ENCODE measurements at places on chromosomes 1 and 21.
A peak's percentile ranks its signal among the peaks of the same experiment; 100 is the strongest.

- no peak for DNase-seq
Observed at GRCh38 chr1:112988367-112988766, 32.4 kb upstream of the SLC16A1 start.

DNA sequence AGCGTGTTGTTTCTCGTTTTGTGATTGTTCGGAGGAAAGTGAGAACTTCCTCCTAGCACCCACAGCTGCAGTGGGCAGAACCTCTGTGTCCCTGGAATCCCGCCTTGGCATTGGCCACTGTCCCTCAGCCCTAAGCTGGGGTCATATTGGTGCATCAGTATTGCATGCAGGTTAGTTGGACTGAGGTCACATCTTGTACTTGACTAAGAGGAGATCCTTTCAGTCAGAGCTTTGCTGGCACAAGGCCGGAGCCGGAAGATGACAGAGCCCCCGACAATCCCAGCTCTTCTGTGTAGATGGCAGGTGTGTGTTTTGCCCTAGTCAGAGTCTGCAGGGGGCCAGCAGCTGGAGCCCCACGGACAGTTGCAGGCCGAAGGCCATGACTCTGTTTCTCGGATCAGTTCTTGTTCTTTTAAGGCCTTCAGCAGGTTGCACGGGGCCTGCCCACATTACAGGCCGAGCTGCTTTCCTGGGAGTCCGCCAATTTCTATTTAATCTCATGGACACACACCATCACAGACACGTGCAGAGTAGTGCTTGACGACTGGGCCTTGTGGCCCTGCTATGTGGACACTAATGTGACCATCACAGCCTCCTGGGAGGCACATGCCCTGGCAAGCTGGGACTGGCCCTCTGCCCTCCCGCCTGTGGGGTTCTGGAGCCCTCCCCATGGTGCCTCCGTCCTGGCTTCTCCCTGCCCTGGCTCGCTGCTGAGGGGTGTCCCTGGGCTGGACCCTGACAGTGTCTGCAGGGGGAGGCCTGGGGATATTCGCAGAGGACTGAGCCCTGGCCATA, 14.9 kb downstream of the SNAP47 start:
- no peak for DNase-seq

GRCh38 chr1:1236945-1237873, 5.2 kb downstream of the B3GALT6 start:
- no peak for DNase-seq

DNA sequence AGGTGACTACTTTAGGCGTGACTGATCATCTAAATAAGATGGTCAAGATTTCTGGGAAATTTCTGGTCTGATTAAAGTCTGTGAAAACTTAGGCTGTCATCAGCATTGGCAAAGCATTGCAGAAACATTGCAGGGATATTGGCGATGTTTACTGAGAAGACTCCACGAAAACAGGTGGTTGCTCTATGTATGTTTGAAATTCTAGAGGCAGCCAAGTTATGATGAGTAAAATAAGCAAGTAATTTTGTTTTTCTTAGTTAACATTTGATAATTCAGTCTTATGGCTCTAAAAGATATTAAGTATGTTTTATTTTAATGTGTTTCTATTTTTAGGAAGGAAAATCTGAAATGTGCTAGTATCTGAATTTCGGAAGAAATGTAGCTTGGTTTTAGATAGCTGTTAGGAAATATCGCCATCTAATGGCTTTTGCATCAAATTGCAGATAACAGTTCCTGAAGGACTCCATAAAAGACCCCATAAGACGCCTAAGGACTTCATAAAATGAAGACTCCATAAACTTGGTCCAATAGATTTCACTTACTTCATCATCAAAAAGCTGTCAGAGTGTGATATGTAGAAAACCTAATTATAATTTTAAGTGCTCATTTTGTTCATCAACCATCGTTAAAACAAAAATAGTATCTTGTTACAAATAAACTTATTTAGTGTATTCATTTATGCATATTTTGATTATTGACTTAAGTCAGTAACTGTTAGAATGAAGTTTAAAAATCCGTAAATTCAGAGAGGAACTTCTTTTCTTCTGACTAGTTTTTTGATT, 344.6 kb downstream of the RYR2 start:
- DNase-seq: no peak

DNA sequence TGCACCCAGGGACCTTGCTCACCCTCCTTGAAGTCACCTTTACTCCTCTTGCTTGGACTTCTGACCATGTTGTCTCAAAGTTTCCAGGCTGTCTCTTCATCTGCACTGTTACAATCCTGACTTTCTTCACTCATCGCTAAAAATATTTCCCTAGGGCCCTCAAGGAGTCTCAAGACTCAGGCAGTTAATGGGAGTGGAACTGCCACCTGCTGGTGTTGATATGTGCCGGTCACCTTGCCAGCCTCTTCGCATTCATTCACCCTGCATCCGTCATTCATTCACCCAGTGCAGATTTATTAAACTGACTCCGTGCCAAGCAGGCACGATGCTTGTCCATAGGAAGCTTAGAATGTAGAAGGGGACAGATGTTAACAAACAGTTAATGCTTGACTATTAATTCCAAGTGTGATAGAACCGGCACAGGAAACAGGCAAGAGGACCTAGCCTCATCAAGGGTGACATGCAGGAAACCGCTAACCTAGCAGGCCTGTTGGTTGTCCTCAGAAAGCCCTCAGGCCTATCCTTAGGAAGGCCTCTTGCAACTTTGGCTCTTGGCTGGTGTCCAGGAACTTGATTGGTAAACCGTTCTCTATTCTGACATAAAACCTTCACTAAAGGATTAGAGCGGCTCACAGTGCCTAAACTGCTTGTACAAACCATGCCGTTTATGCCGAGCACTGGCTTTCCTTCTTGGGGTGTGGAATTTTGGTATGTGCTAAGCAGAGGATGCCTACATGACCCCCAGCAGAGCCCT, 342.2 kb downstream of the CAMTA1 start:
- no peak for DNase-seq

DNA sequence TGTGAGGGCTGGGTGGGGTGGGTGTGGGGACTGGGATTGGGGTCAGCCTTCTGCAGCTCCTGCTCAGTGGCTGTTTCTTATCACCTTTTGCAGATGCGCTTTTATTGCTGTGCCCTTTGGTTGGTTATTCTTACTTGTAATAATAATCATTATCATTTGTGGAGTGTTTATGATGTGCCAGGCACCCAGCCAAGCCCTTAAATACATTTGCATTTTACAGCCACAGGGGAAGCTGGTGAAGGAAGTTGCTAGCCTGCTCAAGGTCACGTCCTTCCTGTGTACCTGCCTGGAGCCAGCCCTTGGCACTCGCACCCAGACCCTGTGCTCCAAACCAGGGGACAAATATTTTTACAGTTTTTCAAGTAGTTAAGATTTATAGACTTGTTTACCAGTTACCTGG, 144.0 kb downstream of the PGBD5 start:
- DNase-seq: no peak

DNA sequence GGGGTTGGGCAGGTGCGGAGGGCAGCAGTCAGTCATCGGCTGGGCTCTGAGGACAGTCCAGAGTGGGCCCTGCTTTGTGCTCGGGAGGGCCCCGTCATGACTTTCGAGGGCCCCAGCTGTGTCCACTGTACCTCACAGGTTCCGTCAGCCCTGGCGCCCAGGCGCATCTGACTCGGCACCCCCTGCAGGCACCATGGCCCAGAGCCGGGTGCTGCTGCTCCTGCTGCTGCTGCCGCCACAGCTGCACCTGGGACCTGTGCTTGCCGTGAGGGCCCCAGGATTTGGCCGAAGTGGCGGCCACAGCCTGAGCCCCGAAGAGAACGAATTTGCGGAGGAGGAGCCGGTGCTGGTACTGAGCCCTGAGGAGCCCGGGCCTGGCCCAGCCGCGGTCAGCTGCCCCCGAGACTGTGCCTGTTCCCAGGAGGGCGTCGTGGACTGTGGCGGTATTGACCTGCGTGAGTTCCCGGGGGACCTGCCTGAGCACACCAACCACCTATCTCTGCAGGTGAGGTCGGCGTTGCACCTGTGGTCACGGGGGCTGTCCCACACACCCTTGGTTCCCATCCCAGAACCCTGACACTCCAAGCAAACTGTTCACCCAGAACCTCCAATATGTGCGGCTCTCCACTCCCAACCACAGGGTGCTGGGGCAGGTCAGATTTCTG, 7.8 kb downstream of the PODN start:
- DNase-seq: no peak

GRCh38 chr1:89041119-89041641, 18.5 kb upstream of the GBP3 start:
- no peak for DNase-seq

DNA sequence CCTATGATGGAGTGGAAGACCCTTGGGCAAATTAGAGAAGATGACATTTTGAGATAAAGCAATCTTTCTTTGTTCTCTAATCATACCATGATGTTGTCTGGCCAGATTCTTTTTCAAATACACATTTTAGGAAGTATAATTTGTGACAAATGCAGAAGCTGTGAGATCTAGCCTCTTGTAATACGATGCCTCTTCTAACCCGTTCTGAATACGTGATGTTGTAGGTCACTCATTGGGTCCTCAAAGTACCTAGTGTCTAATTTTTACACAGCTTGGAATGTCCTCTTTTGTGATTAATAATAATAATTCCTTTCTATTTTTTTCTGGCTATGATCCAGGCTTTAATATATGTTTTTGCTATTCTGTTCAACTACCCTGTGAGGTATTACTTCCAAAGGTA, 502.7 kb downstream of the NUF2 start:
- DNase-seq: no peak

GRCh38 chr1:180842491-180843275, 70.0 kb upstream of the KIAA1614 start:
- no peak for DNase-seq

- no peak for DNase-seq
Observed at GRCh38 chr1:232737917-232738316, 67.3 kb upstream of the MAP10 start.

GRCh38 chr1:35605867-35606182, 32.7 kb downstream of the TFAP2E start:
- DNase-seq: no peak

GRCh38 chr21:33380483-33380998, 22.7 kb upstream of the IFNGR2 start:
- DNase-seq: no peak

DNA sequence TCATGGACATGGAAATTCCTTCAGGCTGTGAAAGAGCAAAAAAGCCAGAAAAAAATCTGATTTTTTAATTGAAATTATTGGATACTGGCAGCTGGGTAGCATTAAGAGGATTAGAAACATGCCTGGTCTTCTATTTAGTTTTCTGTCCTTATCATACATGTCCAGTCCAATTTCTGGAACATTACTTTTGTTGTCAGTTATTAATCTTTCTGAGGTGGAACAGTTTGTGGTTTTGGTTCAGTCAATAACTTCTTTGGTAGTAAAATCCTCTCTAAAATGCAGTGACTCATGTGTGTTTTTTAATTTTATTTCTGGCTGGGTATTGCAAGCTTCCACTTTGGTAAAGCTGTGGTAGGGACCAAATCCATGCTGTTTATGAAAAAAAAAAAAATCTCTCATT, 687.0 kb upstream of the ADGRL2 start:
- DNase-seq: no peak

- no peak for DNase-seq
Observed at GRCh38 chr1:218735436-218736032, 390.4 kb downstream of the TGFB2 start.

DNA sequence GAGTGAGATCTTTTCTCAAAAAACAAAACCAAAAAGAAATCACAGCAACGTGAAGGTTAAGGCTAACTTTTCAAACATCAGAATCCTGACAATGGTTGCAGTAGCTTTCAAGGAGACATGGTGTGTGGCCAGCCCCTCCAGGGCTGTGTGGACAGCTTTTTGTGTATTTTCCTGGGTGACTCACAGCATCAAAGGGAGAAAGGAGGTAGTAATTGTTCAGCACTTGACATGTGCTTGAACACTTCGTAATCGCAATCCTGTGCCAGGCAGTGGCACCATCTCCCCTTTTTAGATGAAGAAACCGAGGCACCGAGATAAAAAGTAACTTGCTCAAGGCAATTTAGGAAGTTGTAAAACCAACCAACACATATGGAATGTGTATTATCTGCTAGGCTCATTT, 10.3 kb downstream of the NBL1 start:
- peak; percentile 13 for DNase-seq

DNA sequence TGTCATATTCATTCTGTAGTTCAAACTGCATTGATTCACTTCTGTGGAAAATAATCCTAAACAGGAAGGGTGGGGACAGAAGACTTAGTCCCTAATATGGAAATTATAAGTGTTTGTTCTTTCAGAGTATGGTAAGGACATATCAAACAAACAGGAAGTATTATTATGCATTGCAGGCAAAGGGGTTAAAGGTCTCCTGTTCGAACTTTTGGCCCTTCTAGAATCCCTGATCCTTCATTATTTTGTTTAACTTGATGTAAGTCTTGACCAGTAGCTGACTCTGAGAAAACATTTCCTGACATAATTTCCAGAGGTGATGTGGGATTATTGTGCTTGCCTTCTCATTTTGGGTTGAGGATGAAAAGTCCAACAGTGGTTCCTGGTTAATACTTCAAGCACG, 215.4 kb upstream of the ADGRL2 start:
- DNase-seq: no peak

DNA sequence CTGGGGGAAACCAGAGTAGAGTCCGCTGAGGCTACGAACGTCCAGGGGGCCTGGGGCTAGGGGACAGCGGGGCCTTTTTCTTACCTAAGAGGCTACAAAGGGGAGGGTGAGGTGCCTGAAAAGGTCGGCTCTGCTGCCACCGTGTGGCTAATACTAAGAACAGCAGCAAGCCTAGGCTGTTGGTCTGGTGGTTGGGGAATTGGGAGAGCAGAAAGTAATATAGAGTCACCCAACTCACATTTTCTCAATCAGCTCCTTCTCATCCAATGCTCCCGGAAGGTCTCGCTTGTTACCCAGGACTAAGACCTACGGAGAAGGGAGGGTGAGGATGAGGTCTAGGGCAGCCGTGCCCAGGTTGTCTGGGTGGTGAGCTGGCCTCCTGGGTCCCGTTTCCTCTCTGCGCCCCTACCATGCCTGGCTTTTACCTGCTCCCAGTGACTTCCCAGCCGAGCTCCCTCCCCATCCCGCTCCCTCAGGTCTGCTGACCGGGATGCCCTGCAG, 9.3 kb downstream of the ARL8A start:
- peak; percentile 69 for DNase-seq

DNA sequence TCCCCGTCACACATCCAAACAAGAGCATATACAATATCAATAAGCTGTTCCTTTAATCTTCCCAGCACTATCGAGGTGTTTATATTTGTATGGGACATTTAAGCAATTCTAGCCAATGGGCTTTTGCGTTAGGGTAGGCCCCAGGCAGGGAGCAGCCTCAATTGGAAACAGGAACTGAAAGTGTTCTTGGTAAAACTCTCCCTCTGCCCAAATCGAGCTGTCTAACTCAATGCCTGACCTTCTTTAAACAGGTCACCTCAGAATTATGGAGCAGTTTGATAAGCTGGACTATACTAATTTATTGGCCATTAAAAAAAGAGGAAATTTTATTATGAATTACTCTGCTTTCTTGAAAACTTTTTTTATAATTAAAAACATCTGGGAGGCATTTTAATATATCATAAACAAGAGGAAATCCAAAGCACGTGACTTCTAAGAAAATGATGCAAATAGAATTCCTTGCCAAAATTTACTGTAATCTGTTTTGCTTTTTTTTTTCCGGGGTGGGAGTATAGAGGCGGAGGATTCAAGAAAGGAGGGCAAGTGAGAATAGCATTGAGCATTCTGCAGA, 498.1 kb downstream of the LMO4 start:
- no peak for DNase-seq

- DNase-seq: no peak
Observed at GRCh38 chr1:66788231-66788939, 12.7 kb downstream of the INSL5 start.

Measured in NCI-H1105 (cell line).